ENCODE measurements at places on chromosomes 6 and 20. TPM values are rescaled to one million over a fixed set of nuclear protein-coding genes. Genes with fewer than 3 reads are reported as not detected.

Gene TMEM200A
- total RNA-seq, result 2.1 TPM

Gene TUBB2B
- 219 TPM for total RNA-seq

Gene NMBR
- not detected for total RNA-seq

Gene RARS2
- total RNA-seq, result 27.5 TPM

Gene HCRTR2
- total RNA-seq, result not detected

Gene UTRN
- 34.4 TPM for total RNA-seq

Gene BPIFA1
- total RNA-seq, result not detected

Gene NEU1
- 68.6 TPM for total RNA-seq

Gene HLA-DMB
- 4.2 TPM for total RNA-seq

Gene PARD6B
- total RNA-seq, result 44.4 TPM

Gene ATP6V1G2
- 0.14 TPM for total RNA-seq

Gene HLA-DRA
- not detected for total RNA-seq

Gene DPPA5
- not detected for total RNA-seq

Gene ZNF217
- total RNA-seq, result 17.4 TPM

Gene CAGE1
- total RNA-seq, result 0.22 TPM

Gene BMP5
- total RNA-seq, result not detected

Gene TRMT11
- 19.7 TPM for total RNA-seq

Gene SLC24A3
- total RNA-seq, result not detected

Gene SOBP
- total RNA-seq, result 2.5 TPM

Gene DNAJC5
- 46.4 TPM for total RNA-seq

Gene COL20A1
- total RNA-seq, result not detected

Gene SAPCD1
- total RNA-seq, result 4.4 TPM

Gene XKR7
- total RNA-seq, result 0.17 TPM

Gene SLC26A8
- 1.4 TPM for total RNA-seq

Gene TCF15
- 2.6 TPM for total RNA-seq

Gene SGK1
- 175 TPM for total RNA-seq

Gene TBXT
- total RNA-seq, result not detected

Gene PDYN
- total RNA-seq, result not detected

Gene ERVFRD-1
- not detected for total RNA-seq

Gene MAP3K4
- total RNA-seq, result 31.9 TPM

All from epithelial cell of proximal tubule (primary cell).